LHCN-M2 (cell line): ENCODE measurements at places on chromosomes 5 and 9. TPM values are rescaled to one million over a fixed set of nuclear protein-coding genes. Genes with fewer than 3 reads are reported as not detected.

SLIT3 gene
- under 0.01 and 0.71 TPM in 2 replicates for total RNA-seq

PTRH1 gene
- 23.9 and 28.8 TPM in 2 replicates for total RNA-seq

DIAPH1 gene
- 28.2 and 38.9 TPM in 2 replicates for total RNA-seq

RLN2 gene
- not detected in 2 replicates for total RNA-seq

DMGDH gene
- 0.13 and 0.17 TPM in 2 replicates for total RNA-seq

PCDHA12 gene
- not detected in 2 replicates for total RNA-seq

CDH9 gene
- not detected in 2 replicates for total RNA-seq

SLC6A7 gene
- not detected in 2 replicates for total RNA-seq

EIF4E1B gene
- total RNA-seq, result not detected in 2 replicates

ECSCR gene
- total RNA-seq, result 0.19 and 0.40 TPM in 2 replicates

GZMA gene
- total RNA-seq, result not detected in 2 replicates

STXBP1 gene
- 40.4 and 98.0 TPM in 2 replicates for total RNA-seq

PDLIM7 gene
- total RNA-seq, result 252 and 281 TPM in 2 replicates

CDX1 gene
- total RNA-seq, result not detected in 2 replicates

NUDT12 gene
- 17.2 and 19.5 TPM in 2 replicates for total RNA-seq

MAMDC2 gene
- 42.1 and 53.2 TPM in 2 replicates for total RNA-seq

PCDHB13 gene
- 3.5 and 5.1 TPM in 2 replicates for total RNA-seq

GABBR2 gene
- not detected in 2 replicates for total RNA-seq

PPP1R26 gene
- total RNA-seq, result 8.1 and 9.2 TPM in 2 replicates

NKD2 gene
- not detected in 2 replicates for total RNA-seq

OR13C9 gene
- total RNA-seq, result not detected in 2 replicates

CD74 gene
- total RNA-seq, result 1.1 and 2.6 TPM in 2 replicates

STK32A gene
- total RNA-seq, result 0.23 TPM in 1 of 2 replicates, not detected in the other

FOXD4 gene
- total RNA-seq, result 0.06 and 0.52 TPM in 2 replicates

ADRA1B gene
- 0.71 and 1.1 TPM in 2 replicates for total RNA-seq

MCIDAS gene
- 0.29 and 0.38 TPM in 2 replicates for total RNA-seq

ACSL6 gene
- total RNA-seq, result not detected in 2 replicates

RELL2 gene
- total RNA-seq, result 5.2 and 7.0 TPM in 2 replicates

RETREG1 gene
- 2.4 and 4.0 TPM in 2 replicates for total RNA-seq

FRRS1L gene
- total RNA-seq, result under 0.01 TPM in 1 of 2 replicates, not detected in the other

ZBED3 gene
- 0.19 and 0.98 TPM in 2 replicates for total RNA-seq

NOTCH1 gene
- 9.1 and 10.8 TPM in 2 replicates for total RNA-seq

IQGAP2 gene
- 0.17 and 1.3 TPM in 2 replicates for total RNA-seq

LCN12 gene
- total RNA-seq, result not detected in 2 replicates

HINT2 gene
- total RNA-seq, result 22.8 and 33.0 TPM in 2 replicates

PCDHA4 gene
- 0.26 and 0.40 TPM in 2 replicates for total RNA-seq

TRIM23 gene
- total RNA-seq, result 16.0 and 17.4 TPM in 2 replicates

PTCH1 gene
- total RNA-seq, result 3.6 and 3.8 TPM in 2 replicates

PDCD1LG2 gene
- 18.3 and 20.6 TPM in 2 replicates for total RNA-seq

RALGPS1 gene
- 0.57 and 0.64 TPM in 2 replicates for total RNA-seq

ZNF883 gene
- total RNA-seq, result 0.51 and 1.0 TPM in 2 replicates

GRPEL2 gene
- total RNA-seq, result 13.9 and 16.8 TPM in 2 replicates

HMCN2 gene
- 12.1 and 15.7 TPM in 2 replicates for total RNA-seq

TMEM215 gene
- total RNA-seq, result not detected in 2 replicates

NPR3 gene
- 5.6 and 6.4 TPM in 2 replicates for total RNA-seq

TMEM252 gene
- not detected in 2 replicates for total RNA-seq

COL5A1 gene
- total RNA-seq, result 36.4 and 56.0 TPM in 2 replicates

ADRB2 gene
- 4.1 and 4.8 TPM in 2 replicates for total RNA-seq

FIBCD1 gene
- 0.51 and 1.7 TPM in 2 replicates for total RNA-seq

SPINK7 gene
- not detected in 2 replicates for total RNA-seq

TRPM3 gene
- 3.4 and 7.8 TPM in 2 replicates for total RNA-seq

UNC13B gene
- 17.0 and 18.3 TPM in 2 replicates for total RNA-seq

PPP3R2 gene
- total RNA-seq, result not detected in 2 replicates

TARS1 gene
- 160 and 171 TPM in 2 replicates for total RNA-seq
